Aorta (tissue), 5 donors: ENCODE measurements at places on chromosomes 12 and 14. TPM values are rescaled to one million over a fixed set of nuclear protein-coding genes. Genes with fewer than 3 reads are reported as not detected.

DAO gene
- not detected for total RNA-seq

MYO1H gene
- total RNA-seq: not detected

SLC11A2 gene
- total RNA-seq: 71.9 TPM

ITGA7 gene
- 463 TPM for total RNA-seq

SERPINA10 gene
- total RNA-seq: not detected

TAS2R8 gene
- total RNA-seq: not detected

FOXN4 gene
- total RNA-seq: not detected

CFAP251 gene
- 2.8 TPM for total RNA-seq

BEST3 gene
- not detected for total RNA-seq

C12orf54 gene
- 0.65 TPM for total RNA-seq

OASL gene
- total RNA-seq: 0.96 TPM

PLA2G1B gene
- 0.91 TPM for total RNA-seq

MANSC4 gene
- not detected for total RNA-seq

STON2 gene
- total RNA-seq: 10.4 TPM

MSRB3 gene
- 198 TPM for total RNA-seq

KLHL33 gene
- total RNA-seq: 1.3 TPM

EXOC3L4 gene
- total RNA-seq: 4.8 TPM

PAPOLA gene
- total RNA-seq: 161 TPM

CFL2 gene
- total RNA-seq: 99.2 TPM

TUBA1A gene
- total RNA-seq: 253 TPM

TAS2R42 gene
- not detected for total RNA-seq

SMIM41 gene
- 0.84 TPM for total RNA-seq
